ENCODE measurements at places on chromosomes 16 and 17.

GRCh38 chr17:57249520-57249919, 6.8 kb upstream of the MSI2 start:
- no peaks in the 10 kb centered on the region for H3K36me3 ChIP-seq
- no peak overlapping the region for H3K4me3 ChIP-seq
- no peaks in the 10 kb centered on the region for H3K27me3 ChIP-seq
- no peak overlapping the region for H3K27ac ChIP-seq
- no peak for DNase-seq

DNA sequence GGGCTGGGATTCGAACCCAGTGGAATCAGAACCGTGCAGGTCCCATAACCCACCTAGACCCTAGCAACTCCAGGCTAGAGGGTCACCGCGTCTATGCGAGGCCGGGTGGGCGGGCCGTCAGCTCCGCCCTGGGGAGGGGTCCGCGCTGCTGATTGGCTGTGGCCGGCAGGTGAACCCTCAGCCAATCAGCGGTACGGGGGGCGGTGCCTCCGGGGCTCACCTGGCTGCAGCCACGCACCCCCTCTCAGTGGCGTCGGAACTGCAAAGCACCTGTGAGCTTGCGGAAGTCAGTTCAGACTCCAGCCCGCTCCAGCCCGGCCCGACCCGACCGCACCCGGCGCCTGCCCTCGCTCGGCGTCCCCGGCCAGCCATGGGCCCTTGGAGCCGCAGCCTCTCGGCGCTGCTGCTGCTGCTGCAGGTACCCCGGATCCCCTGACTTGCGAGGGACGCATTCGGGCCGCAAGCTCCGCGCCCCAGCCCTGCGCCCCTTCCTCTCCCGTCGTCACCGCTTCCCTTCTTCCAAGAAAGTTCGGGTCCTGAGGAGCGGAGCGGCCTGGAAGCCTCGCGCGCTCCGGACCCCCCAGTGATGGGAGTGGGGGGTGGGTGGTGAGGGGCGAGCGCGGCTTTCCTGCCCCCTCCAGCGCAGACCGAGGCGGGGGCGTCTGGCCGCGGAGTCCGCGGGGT, at the start of gene CDH1:
Gene CDH1, plus strand, starts transcription at position 247 of the 684 bp plus-strand sequence. Its CDS starts 124 bp downstream, at position 371.
- peak; percentile 31 for DNase-seq
- peak within 1 kb of the TSS; percentile 88 for H3K4me3 ChIP-seq
- peaks cover 5% of the 10 kb centered on the region for H3K4me1 ChIP-seq
- H3K27ac ChIP-seq, result peak within 1 kb of the TSS; percentile 52

DNA sequence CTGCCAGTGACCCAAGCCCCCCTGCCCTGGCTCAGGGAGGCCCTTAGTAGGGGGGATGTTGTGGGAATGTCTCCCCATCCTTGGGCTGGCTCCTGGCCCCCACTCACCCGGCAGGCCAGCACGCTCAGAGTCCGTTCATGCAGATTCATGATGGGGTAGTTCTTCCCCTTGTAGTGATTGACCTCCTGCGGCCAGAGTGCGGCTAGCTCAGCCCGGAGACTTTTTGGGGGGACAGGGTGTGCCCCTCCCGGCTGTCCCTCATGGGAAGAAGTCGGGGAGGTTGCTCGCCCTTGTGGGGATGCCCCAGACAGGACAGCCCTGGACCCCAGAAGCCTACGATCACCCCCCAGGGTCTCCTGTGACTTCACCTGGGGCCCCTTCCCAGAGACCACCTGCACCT, 4.0 kb downstream of the NPB start:
- peaks cover 11% of the 10 kb centered on the region for H3K27me3 ChIP-seq
- no peak for DNase-seq
- H3K4me3 ChIP-seq, result no peak overlapping the region
- no peaks in the 10 kb centered on the region for H3K4me1 ChIP-seq

GRCh38 chr16:68920349-68920748, 77.0 kb downstream of the TANGO6 start:
- H3K27ac ChIP-seq, result no peak overlapping the region
- H3K36me3 ChIP-seq, result no peaks in the 10 kb centered on the region
- H3K4me1 ChIP-seq, result no peaks in the 10 kb centered on the region
- no peaks in the 10 kb centered on the region for H3K27me3 ChIP-seq

GRCh38 chr16:68190736-68191510, 45.0 kb downstream of the ESRP2 start:
- DNase-seq, result no peak
- peaks cover 3% of the 10 kb centered on the region for H3K27me3 ChIP-seq
- H3K36me3 ChIP-seq, result peaks cover 30% of the 10 kb centered on the region
- no peak overlapping the region for H3K27ac ChIP-seq
- peak overlapping the region; percentile 16 for H3K4me3 ChIP-seq

DNA sequence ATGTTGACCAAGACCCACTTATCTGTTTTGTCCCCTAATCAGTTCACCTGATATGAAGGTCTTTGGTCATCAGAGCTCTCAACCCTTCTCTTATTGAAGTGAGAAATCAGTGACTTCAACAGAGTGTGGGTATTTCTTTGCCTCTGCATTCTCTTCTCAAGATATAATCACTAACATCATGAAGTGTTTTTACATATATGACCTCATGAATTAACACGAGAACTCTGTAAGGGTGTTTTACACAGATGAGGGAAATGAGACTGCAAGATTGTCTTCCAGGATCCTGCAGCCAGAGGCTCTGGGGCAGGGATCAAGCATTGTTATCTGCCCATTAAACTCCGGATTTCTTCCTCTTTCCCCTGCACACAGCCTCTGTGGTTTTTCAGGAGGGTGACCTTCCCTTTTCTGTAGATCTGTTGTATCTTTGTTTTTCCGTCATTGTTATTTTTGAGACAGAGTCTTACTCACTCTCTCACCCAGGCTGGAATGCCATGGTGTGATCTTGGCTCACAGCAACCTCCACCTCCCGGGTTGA, 22.7 kb downstream of the LCMT1 start:
- no peaks in the 10 kb centered on the region for H3K4me1 ChIP-seq
- DNase-seq, result no peak
- H3K27me3 ChIP-seq, result peaks cover 4% of the 10 kb centered on the region
- H3K27ac ChIP-seq, result no peak overlapping the region
- peaks cover 14% of the 10 kb centered on the region for H3K36me3 ChIP-seq
- no peak overlapping the region for H3K4me3 ChIP-seq

GRCh38 chr16:69111216-69111875, 5.9 kb downstream of the HAS3 start:
- H3K4me3 ChIP-seq, result no peak overlapping the region
- peaks cover 14% of the 10 kb centered on the region for H3K4me1 ChIP-seq
- no peak overlapping the region for H3K27ac ChIP-seq
- no peak for DNase-seq

GRCh38 chr16:81151648-81152310, 55.6 kb upstream of the GCSH start:
- no peaks in the 10 kb centered on the region for H3K4me1 ChIP-seq
- DNase-seq, result no peak
- H3K27me3 ChIP-seq, result no peaks in the 10 kb centered on the region
- H3K36me3 ChIP-seq, result no peaks in the 10 kb centered on the region
- H3K4me3 ChIP-seq, result no peak overlapping the region
- H3K27ac ChIP-seq, result no peak overlapping the region

DNA sequence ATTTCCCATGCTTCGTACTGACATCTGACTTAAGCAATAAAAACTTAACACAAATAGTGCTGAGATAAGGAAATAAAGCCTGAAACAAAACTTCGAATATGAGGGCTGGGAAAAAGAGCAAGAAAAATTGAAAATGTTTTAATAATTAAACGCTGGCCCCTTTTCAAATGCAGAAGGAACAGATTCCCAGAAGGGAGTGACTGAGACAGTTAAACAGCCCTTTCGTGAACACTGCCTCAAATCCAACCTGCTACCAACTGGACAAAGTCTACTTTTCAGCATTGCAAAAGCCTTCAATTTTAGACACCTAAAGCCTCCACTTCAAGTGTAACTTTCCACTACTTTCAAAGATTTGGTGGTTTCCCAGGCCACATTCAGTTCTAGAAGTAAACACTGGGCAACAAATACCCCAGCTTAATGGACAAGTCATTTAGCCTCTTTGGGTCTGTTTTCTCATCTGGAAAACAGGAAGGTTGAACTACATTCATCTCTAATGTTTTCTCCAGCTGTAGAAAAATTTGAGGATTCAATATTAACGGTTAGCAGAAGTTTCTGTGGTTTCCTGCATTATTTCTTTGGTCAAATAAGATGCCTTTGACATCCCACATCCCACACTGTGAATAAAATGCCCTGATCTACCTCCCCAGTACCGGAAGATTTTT, 11.8 kb downstream of the RFFL start:
- H3K27me3 ChIP-seq, result peaks cover under 1% of the 10 kb centered on the region
- no peaks in the 10 kb centered on the region for H3K36me3 ChIP-seq
- DNase-seq, result no peak
- peaks cover 19% of the 10 kb centered on the region for H3K4me1 ChIP-seq

DNA sequence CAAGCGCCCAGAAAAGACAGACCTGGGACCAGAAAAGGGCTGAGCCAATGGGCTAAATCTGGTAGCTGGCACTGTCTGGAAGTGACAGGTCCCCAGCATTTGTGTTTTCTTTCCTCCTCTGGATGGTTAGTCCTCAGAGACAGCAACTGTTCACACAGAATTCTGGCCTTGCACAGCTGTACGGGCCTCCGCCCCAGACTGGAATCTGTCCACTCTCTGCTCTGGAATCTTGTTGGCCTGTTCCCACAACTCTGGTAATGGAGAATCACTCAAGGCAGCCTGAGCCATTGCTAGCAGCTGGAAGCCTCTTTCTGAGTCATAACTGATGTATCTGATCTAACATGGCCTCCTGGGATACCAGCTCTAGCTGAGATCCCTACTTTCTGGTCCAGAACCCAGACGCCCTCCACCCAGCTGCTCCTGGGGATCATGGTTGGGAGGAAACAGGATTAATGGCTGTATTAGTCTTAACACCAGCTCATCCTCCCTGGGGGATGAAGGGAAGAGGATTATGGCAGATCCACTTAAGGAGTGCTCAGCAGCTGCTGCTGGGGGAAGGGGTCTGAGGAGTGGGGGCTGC, 9.1 kb downstream of the ZNF668 start:
- H3K4me3 ChIP-seq, result peak overlapping the region; percentile 80
- H3K36me3 ChIP-seq, result peaks cover 19% of the 10 kb centered on the region
- DNase-seq, result no peak
- H3K27me3 ChIP-seq, result peaks cover 22% of the 10 kb centered on the region

GRCh38 chr17:57379237-57379894, 123.0 kb downstream of the MSI2 start:
- H3K27ac ChIP-seq, result peak overlapping the region; percentile 76
- peaks cover 9% of the 10 kb centered on the region for H3K36me3 ChIP-seq
- H3K4me1 ChIP-seq, result peaks cover 45% of the 10 kb centered on the region
- no peak overlapping the region for H3K4me3 ChIP-seq
- H3K27me3 ChIP-seq, result peaks cover 6% of the 10 kb centered on the region
- DNase-seq, result peak; percentile 16

DNA sequence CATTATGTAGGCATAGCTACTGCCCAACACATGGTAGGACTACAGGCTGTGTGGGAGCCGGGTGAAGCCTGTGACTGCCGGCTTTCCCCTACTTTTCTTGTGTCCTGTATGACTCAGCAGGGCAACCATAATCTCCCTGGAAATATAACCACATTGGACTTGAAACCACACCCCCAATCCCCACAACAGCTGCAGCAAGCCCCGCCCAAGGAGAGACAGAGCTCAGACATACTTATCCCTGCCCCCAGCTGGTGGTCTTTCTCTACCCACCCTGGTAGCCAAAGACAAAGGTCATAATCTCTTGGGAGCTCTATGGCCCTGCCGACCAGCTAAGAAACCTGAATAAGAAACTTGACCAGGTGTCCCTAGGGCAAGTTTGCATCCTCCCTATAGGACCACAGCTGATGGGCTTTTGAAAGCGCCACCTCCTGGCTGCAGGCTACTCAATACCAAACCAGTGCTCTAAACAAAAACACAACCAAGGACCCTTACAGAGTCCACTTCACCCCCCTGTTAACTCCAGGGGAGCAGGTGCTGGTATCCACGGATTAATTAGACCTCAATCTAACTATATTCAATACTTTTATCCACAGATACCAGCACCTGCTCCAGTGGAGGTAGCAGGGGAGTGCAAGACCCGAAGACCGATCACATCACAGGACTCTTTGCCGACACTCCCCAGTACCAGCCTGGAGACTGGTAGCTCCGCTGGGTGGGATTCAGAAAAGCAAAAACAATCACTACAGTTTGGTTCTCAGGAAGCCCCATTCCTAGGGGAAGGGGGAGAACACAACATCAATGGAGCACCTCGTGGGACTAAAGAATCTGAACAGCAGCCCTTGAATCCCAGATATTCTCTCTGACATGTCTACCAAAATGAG, 91.2 kb downstream of the IRX5 start:
- no peak overlapping the region for H3K27ac ChIP-seq
- no peaks in the 10 kb centered on the region for H3K27me3 ChIP-seq
- H3K4me3 ChIP-seq, result no peak overlapping the region
- peaks cover 3% of the 10 kb centered on the region for H3K4me1 ChIP-seq
- peaks cover 9% of the 10 kb centered on the region for H3K36me3 ChIP-seq
- DNase-seq, result peak; percentile 26
